ENCODE measurements at places on chromosomes 16 and 17.

- DNase-seq = no peak
These were observed 2.9 kb downstream of the ZNF750 start for GRCh38 chr17:82836823-82837357.

- DNase-seq = no peak
These were observed 269.8 kb upstream of the MYOCD start for GRCh38 chr17:12395733-12396354.

- DNase-seq = no peak
These were observed 143.0 kb upstream of the ELAC2 start for GRCh38 chr17:13160790-13161189.

DNA sequence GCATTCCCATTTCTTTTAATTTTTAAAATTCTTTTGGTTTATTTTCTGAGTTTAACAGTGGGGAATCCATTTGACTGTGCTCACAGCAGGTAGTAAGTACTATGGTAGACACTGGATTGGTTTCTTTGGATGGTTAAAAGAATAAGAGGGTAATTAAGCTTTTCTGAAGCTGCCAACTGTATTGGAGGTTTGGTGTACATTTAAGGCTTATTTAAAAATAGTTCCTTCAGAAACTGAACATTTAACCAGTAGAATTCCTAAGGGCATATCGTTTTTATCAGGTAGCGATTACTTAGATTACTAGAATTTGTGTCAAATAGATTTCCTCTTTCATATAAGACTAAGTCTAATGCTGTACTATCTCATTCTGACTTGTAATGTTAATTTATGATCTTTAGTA, 162.4 kb downstream of the PPM1E start:
- no peak for DNase-seq

DNA sequence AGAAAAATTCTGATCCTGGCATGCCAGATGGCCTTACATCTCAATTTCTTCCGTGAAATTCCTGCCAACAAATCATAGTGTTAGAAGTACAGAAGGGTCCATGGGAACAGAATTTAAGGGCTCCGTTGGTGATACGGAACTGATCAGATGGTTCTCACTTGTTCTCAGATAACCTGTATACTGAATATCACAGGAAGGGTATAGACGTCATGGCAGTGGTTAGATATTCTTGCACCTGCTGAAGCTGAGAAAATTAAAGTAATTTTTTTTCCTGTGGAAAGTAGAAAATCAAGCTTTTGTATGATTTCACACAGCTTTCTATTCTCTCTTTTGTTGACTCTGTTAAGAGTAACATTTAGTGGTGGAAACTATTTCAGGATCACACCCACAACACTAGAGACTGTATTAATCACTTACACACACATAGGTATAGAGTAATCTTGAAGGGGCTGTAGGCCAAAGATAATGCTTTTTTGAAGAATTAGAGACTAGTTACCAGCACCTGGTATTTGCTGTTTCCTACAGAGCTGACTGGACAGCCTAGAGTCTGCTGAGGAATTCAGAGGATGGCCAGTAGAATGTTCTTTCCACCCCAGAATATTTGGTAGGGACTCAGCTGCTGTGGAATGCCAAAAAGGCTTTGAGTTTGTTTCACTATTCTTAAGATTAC, 7.5 kb downstream of the TENT4B start:
- no peak for DNase-seq

GRCh38 chr16:87076950-87077749, 240.0 kb downstream of the C16orf95 start:
- no peak for DNase-seq

GRCh38 chr17:44266402-44267164, 1.4 kb downstream of the SLC4A1 start:
- DNase-seq = no peak

DNA sequence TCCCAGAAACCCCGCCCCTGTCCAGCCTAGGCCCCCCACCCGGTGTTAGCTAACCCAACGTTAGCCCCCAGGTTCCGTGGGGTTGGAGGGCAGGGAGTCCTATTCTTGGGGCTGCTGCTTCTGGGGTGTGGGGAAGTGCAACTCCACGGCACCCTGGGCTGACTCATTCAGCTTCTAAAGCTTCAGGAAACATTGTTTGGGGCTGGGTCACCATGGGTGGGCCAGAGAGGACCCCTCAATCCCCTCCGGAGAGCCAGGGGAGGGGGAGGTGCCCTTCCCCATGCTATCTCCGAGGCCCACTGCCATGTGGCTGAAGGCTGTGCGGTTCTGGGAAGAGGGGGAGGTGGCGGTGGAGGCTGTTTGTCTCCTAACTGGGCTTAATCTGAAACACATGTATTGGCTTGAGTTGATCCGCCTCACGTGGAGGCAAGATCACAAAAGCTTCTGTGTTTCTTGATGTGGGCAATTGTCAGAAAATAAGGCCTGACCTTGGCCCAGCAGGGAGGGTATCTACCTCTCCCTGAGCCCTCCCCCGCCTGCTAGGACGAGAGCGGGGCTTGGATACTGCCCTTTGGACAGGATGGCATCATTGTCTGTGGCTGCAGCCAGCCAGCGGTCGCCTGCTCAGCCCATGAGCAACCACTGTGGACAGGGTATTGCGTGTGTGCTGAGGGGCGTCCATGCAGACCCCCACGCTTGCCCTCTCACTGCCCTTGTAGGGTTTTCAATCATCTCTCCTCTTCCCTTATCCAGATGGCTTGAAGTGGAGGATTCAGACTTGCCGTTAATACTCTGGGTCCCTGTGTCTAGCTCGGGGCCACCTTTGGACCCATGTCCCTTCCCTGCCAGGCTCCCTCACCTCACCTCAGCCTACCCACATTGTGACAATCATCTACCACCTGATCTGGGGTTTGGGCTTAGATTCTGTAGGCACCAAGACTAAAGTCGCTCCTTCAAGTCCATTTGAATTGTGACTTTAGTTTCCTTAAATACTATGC, 1.3 kb downstream of the SERPINF1 start:
- no peak for DNase-seq

DNA sequence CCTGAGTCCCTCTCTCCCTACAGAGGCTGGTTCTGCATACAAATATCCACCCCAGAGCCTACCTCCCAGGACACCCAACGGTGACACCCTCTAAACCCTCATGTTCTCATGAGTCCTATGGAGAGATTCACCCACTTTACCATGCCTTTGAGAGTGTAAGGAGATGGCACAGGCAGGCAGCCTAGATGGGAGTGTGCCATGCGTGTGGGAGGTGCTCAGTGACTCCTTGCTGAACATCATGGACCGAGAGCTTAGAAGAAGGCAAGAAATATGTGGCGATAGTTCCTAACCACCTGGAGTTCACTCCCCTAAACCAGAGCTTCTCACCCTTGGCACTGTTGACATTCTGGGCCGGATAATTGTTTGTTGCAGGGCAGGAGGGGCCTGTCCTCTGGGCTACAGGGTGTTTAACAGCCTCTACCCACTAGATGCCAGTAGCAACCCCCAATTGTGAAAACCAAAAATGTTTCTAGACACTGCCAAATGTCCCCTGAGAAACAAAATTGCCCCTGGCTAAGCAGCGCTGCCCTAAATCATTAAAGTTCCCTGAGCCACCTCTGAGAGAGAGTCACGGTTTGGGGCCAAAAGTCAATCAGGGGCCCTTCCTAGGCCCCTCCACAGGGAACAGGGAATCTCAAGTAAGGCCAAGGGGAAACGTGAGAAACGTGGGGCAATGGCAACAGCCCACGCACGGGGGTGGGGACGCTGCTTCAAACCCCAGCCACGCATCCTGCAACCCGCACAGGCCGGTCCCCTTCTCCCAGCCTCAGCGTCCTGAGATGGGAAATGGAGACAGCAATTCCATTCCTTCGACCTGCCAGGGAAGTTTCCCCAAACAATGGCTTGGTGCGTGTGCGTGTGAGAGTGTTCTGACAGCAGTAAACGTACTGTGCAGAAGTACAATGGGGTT, 66.8 kb downstream of the C16orf78 start:
- no peak for DNase-seq

Data from activated T-cell treated with anti-CD3 and anti-CD28 coated beads for 1 hour (primary cell).